Type B pancreatic cell (in vitro differentiated cells): ENCODE measurements at places on chromosomes 7 and 10. TPM values are rescaled to one million over a fixed set of nuclear protein-coding genes. Genes with fewer than 3 reads are reported as not detected.

DNA sequence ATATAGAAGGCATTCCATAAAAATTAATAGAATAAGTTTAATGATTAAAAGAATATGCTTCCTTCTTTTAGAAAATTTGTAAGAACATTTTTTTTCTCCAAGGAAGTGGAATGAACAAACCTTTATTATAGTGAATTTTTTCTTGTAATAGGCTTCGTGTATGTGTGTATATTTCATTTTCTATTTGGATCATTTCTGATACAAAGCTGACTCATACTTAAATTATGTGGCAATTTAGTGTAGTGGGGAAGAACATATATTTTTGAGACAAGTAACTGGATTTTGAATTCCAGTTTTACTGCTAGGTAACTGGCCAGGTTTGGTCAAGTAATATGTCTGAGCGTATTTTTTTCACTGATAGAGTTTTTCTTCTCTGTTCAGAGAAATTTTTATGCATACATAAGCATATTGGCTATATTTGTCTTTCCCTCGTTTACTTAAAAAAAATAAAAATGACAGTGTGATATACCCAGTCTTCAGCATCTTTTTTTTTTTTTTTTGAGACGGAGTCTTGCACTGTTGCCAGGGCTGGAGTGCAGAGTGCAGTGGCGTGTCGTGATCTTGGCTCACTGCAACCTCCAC is 50.8 kb downstream of the CDK13 start:
- no peak for DNase-seq

DNA sequence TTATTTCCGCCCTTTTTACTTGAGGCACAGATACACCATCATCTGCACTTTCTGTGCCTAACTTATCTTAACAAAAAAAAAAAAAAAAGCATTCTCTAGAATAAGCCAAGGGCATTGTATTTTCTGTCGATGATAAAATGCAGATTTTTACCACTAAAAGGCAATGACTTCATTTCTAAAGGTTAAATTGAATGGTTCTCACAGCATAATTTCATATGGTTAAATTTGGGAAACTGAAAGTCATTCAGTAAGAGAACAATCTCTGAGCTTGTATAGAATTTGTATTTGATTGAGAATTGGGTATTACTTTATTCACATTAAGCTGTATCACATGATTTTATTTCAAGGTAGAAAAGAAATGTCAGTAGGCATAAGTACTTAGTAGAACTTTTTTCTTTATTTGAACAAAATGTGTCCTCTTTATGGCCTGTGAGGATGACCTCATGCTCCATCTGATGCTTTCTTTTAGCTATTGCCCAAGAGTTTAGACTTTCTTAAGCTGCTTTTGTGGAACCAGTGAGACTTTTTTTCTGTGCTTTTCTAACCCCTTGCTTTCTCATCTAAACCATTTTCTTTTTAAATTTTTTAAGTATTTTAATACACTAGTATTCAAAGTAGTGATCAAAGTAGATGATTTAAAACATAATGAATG is 110.3 kb downstream of the LRRC4 start:
- DNase-seq = no peak

The AKR1C4 gene
- total RNA-seq = 0.34 and 2.0 TPM in 2 replicates

- DNase-seq = no peak
These were observed 174.5 kb downstream of the GFRA1 start for GRCh38 chr10:116098411-116099022.

DNA sequence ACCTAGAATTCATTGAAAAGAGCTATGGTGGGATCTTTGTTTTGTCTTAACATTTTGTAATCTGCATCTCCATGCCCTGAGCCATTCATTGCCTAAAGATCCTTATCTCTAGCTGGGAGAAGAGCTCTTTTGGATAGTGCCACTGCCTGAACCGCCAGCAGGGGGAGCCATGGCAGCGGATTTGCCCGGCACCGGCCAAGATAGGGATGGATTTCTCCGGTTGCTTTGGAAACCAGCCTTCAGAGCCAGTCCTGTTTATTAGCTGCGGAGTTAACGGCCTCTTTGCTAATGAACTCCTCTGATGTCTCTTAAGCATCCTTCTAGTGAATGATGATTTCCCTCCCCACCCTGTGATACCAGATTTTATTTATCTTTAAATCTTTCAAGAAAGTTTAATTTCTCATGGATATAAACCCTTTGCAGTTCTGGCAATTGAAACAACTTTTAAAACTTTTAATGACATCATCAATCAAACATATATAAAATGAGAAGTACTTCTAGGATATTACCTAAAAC is 58.2 kb upstream of the LYZL2 start:
- DNase-seq = peak; percentile 88

DNA sequence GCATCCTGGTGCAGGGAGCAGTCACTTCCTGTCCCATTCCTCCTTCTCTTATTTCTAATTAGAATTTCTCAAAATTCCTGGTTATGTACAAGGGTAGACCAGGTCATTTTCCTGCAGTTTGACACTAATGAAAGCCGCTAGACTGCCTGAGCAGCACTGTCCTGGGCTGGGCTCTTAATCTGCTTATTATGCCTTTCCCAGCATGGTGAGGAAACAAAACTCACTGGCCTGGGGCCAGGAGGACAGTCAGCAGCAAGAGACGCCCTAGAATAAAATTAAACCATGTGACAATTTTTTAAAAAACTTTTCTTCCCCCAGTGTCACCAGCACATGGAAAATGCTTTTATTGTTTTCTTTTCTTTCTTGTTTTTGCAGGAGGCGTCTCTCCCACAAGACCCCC is 647.5 kb downstream of the TYW1 start:
- DNase-seq = no peak

DNA sequence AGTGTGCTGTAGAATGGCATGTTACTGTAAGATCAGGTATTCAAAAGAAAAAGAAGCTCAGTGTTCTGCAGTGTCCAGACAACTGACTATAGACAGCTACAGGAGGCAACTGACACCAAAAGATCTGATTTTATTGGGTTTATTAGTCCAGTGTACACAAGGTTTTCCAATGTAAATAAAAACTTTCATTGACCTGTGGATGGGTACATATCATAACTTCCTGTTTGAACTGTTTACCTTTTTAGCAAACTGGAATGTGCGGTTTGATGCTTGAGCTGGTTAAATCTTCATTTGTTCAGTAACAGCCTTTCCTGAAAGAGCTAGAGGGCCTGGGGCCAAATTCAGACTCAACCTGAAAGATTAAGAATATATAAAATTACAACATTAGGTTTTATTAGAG is 172.6 kb upstream of the SP8 start:
- DNase-seq = no peak

- no peak for DNase-seq
These were observed 30.5 kb upstream of the SRGN start for GRCh38 chr10:69057261-69057950.

The NUTM2A gene
- 1.5 and 3.2 TPM in 2 replicates for total RNA-seq

DNA sequence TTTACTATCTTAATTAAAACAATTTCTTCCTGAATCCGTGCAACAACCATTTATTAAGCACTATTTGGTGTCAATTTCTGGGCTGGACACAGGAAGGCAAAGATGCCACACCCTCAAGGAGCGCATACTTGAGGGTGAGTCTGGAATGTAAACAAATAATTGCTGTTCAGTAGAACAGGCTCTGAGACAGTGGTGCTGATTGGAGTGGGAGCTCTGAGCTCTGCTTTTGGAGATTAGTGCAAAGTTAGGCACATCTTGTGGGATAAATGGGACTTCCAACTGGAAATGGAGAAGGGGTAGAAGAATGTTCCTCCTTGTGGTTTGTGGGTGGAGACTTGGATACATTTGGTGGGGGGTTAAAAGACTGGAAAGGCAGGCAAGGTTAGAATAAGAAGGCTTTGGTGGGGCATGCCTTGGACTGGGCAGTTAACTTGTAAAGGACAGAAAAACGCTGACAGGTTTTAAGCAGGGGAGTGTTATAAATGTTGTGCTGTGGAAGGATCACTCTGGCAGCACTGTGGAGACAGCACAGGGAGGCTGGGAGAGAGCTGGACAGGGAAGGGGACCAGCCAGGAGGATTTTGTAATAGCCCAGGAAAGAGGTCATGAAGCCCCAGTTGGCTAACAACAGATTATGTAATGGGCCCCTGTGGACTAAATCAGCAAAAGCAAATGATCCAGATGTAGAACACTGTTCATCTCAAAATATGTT is 80.7 kb downstream of the ZNF365 start:
- DNase-seq = no peak

The FAM131B gene
- total RNA-seq = 2.1 and 6.5 TPM in 2 replicates

GRCh38 chr10:1195828-1196227 is 139.6 kb downstream of the WDR37 start:
- DNase-seq = no peak

The TMEM229A gene
- total RNA-seq = 0.19 and 0.33 TPM in 2 replicates

DNA sequence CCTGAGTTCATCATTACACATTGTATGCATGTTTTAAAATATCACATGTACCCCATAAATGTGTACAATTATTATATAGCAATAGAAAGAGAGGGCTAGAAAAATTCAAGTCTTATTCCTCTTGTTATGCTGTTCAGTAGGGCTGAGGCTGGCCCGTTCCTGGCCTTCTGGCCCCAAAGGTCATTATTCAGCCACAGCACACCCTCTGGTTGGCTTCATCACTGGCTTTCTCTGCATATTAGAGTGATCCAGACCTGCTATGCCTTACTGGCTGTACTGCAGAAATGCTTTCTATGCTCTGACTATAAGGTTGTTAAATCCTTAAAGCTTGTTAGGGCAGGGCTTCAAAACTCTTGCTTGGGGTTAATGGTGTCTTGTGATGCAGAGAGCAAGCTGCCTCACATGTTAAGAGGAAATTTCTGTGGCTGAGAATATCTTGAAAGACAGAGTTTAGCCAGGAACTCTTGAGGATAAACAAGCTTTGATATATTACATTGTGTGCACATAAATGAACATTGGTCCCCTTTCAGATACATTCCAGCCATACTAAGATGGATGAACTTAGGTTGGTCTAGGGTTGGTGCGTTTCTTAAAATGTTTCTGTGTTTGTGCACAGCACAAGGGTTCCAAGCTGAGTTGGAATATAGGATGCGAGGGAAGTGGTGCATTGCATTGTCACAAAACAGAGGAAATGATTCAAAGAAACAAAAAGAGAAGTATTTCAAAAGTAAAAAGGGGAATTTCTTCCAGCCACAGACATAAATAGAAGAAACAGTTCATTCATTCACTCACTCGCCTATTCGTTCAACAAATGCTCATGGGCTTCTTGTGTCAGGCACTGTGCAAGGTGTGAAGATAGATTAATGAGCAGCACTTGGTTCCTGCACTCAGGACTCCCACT is 61.6 kb upstream of the WDR11 start:
- no peak for DNase-seq
